ENCODE measurements at places on chromosomes 5 and 9.

- DNase-seq: no peak
Observed at GRCh38 chr9:128390150-128390812, 19.1 kb downstream of the URM1 start.

DNA sequence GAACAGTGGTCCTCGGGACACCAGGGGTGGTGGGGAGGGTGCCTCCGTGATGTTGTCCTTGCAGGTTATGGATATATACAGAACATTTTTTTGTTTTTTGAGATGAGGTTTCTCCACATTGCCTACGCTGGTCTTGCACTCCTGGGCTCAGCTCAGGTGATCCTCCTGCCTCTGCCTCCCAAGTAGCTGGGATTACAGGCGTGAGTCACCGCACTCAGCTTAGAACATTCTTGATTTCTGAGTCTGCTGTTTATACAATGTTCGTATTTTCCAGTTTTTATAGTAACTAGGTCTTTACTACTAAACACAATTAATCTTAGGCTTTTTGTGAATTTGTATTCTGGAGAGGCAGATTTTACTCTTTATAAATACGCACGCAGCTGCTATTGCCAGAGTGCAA is 6.0 kb downstream of the PMPCA start:
- DNase-seq: no peak

- DNase-seq: peak; percentile 29
Observed at GRCh38 chr9:114908805-114909448, 21.5 kb downstream of the TNFSF8 start.

DNA sequence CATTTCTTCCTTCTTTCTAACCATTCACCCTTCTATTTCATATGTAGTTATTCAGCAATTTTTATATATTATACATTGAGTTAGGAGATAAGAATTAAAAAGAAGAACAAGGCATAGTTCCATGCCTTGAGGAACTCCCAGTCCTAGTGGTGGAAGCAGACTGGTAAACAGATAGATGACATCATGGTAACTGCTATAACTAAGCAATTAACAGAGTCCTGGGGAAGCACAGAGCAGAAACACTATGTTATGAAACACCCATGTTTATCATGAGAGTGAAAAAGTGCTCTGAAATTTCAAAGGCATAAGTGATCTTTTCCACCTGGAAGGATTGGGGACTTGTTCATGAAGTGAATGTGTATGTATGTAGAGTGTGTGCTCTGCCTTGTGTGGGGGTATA is 14.6 kb downstream of the PAPPA start:
- no peak for DNase-seq

DNA sequence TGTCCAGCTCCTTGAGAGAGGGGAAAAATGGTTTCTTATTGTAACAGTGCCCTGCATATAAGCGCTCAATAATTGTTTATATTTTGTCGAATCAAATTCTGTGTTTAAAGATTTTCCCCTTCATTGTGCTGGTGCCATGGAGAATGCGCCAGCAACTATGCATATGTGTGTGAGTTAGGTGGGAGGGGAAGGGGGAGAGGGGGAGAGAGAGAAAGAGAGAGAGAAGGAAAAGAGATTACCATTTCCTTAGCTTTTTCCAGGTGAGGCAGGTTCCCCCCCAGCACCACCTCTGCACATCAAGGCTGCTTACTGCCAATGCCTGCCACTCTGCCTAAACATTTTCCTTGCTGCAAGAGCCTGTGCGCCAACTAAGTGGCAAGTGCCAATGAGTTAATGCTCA is 111.0 kb downstream of the PJA2 start:
- no peak for DNase-seq

GRCh38 chr5:153926201-153926600 is 112.5 kb downstream of the FAM114A2 start:
- peak; percentile 45 for DNase-seq

GRCh38 chr9:79120941-79121340 is 450.8 kb upstream of the TLE4 start:
- DNase-seq: no peak

DNA sequence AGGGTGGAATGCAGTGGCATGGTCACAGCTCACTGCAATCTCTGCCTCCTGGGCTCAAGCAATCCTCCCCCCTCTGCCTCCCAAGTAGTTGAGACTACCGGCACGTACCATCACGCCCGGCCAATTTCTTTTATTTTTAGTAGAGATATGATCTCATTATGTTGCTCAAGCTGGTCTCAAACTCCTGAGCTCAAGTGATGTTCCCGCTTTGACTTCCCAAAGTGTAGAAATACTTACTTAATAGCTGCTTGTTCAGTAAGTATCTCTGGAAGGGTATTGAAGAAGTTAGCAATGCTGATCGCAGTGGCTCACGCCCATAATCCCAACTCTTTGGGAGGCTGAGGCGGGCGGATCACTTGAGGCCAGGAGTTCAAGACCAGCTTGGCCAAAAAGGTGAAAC is 35.7 kb upstream of the PLIN2 start:
- DNase-seq: peak; percentile 75

DNA sequence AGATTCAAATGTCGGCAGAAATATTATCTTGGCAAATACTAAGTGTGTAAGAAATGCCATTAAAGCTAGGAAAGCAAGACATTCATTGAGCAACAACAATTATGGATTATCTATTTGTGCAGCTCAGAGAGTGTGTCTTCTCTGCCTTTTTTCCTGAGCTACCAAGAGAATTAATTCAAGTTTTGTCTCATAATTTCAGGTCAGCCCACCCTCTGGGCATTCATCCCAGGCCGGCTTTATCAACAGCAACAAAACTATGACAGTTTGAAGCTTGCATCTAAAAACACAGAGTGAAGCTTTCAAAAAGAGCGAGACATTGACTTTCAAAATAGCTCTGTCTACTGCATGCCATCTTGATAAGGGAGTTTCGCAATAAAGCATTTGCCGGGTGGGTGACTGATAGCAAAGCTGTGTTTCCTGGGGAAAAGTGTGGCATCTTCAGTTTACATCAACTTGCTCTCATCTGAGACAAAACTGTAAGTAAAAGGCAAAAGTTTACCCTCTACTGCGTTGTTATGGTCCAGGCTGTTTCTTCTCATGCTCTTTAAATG is 182.4 kb downstream of the IRX1 start:
- DNase-seq: no peak

DNA sequence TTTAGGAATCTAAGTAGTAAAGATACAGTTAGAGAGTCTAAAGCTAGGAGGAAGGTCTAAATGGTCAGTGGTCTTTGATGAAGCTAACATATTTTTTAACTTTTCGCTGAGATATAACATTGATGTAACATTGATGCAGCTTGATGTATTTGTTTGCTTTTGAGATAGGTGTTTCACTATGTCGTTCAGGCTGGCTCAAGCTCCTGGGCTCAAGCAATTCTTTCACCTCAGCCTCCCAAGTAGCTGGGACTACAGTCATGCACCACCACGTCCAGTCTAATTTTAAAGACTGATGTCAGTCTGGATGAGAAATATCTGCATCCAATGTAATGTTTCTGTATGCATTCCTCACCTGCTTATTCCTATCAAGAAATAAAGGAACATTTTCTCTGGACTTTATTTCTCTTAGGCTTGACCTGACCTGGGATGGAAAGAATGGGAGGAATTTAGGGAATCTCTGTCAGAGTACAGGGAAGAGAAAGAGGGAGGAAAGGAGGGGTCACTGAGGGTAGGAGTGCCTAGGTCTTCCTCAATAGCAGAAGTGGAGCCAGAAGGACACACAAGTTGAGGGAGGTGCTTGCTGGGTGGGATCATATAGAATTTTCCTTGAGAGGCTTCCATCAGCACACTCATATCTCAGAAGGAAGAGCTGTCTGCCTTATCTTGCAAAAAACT is 101.5 kb upstream of the GPBP1 start:
- DNase-seq: no peak

DNA sequence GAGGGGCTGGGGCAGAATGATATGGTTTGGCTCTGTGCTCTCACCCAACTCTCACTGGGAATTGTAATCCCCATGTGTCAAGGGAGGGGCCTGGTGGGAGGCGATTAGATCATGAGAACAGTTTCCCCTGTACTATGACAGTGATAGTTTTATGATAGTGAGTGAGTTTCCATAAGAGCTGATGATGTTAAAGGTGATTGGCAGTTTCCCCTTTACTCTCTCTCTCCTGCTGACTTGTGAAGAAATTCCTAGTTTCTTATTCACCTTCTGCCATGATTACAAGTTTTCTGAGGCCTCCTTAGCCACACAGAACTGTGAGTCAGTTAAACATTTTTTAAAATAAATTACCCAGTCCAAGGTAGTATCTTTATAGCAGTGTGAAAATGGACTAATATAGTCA is 120.4 kb upstream of the CDH9 start:
- no peak for DNase-seq

DNA sequence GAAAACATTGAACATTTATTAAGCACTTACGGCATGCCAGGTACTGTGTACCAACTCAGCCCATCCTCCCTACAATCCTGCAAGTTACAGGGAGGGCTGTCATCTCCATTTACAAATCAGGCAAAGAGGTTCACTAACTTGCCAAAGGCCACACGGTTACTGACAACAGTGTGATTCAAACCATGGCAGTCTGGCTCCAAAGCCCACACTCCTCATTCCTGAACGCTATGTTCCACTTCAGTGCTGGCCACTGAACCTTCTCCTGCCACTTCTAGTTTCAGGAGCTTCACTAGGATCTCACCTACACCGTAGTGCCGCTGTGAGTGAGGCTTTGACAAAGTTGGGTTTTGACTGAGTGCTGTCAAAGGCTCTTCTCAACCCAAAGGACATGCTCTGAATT is 7.2 kb upstream of the LIFR start:
- DNase-seq: no peak
